ENCODE measurements at places on chromosomes 1 and 21. TPM values are rescaled to one million over a fixed set of nuclear protein-coding genes. Genes with fewer than 3 reads are reported as not detected.

GRCh38 chr1:94304553-94304952 lies 67.2 kb upstream of the ARHGAP29 start:
- DNase-seq = no peak

The RHCE gene
- 0.17 TPM for total RNA-seq

- DNase-seq = peak; percentile 79
These were observed 9.7 kb downstream of the SERINC2 start for GRCh38 chr1:31422505-31423319.

The MMP23B gene
- 1.1 TPM for total RNA-seq

The MYCL gene
- 8.2 TPM for total RNA-seq

The ADAMTS5 gene
- not detected for total RNA-seq

GRCh38 chr1:87202922-87203655 lies 125.6 kb upstream of the LMO4 start:
- no peak for DNase-seq

DNA sequence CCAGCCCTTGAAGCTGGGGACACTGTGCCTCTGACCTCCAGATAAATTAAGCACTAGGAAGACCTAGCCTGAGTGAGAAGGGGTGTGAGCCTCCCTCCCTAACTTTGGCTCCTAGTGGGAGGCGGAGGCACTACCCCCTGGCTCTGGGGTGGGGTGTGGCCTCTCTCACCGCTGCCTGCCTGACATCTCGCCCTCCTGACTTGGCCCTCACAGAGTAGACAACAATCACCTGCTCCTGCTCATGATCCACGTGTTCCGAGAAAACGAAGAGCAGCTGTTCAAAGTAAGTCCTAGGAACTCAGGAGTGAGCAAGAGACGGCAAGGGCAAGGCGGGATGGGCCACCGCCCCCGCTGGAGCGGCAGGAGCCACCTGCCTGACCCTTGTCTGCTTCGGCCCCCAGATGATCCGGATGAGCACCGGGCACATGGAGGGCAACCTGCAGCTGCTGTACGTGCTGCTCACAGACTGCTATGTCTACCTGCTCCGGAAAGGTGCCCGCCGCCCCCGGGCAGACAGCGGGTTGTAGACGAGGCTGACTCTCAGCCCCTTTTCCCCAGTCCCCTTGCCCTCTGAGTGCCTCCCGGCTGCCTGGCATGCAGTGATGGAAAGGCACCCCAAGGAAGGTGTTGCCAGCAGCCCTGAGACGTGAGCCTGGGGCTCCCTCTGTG lies 8.1 kb upstream of the SLC25A34 start:
- DNase-seq = no peak

GRCh38 chr1:59138402-59138801 lies 158.5 kb upstream of the FGGY start:
- DNase-seq = no peak

DNA sequence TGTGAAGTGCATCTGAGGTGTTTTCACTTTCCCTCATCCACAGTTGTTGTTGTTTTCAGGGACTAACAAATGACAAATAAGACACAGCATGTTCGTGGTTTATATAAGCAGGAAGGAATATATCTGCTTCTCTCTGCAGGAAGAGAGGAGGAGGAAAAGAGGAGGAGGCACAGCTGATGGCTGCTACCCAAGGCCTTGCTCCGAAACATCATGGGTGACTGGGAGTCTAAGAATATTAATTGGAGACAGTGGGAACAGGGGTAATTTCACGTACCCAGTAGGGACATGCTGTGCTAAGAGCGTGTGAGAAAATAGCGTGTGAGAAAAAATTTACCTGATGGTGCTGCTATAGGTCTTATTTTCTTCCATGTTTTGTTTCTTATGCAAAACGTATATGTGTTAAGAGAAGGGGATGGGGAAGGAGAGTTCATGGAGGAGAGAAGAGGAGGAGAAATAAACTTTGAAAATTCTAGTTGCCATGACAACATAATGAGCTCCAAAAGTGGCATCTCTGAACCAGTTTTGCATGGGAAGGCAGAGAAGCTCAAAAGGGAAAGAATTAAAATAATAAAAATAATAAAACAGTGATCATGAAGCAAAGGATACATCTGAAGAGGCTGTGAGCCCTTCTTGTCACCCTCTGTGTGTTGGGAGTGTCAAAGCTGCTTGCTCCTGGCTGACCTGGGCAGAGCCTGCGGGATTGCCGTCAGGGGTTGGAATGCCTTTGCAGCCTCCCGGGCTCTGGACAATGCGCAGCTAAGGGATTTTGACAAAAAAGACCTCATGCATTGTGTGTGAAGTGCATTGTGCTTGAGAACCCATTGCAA lies 192.0 kb downstream of the CACNA1E start:
- peak; percentile 19 for DNase-seq

- DNase-seq = no peak
These were observed 209.8 kb downstream of the ROR1 start for GRCh38 chr1:63983391-63984256.

The FGR gene
- total RNA-seq = not detected

DNA sequence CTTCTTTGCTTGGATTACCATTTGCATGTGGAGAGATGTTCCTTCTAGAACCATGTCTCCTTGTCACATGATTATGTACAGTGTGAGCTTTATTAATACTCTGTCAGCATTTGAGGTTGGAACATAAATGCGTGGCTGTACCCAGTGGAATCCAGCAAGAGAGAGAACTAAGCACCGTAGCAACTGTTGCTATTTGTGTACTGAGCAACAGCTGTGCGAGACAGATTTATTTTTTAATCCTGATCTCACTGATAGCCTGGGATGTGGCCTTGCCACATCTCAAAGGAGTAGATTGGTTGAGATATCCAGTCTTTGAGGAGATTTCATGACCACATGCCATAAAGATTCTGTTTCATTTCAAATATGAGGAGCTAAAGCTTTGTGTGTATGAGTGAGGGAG lies 43.4 kb downstream of the KIF1B start:
- DNase-seq = no peak

The PRKACB gene
- 7.5 TPM for total RNA-seq

The PLXNA2 gene
- 0.92 TPM for total RNA-seq

DNA sequence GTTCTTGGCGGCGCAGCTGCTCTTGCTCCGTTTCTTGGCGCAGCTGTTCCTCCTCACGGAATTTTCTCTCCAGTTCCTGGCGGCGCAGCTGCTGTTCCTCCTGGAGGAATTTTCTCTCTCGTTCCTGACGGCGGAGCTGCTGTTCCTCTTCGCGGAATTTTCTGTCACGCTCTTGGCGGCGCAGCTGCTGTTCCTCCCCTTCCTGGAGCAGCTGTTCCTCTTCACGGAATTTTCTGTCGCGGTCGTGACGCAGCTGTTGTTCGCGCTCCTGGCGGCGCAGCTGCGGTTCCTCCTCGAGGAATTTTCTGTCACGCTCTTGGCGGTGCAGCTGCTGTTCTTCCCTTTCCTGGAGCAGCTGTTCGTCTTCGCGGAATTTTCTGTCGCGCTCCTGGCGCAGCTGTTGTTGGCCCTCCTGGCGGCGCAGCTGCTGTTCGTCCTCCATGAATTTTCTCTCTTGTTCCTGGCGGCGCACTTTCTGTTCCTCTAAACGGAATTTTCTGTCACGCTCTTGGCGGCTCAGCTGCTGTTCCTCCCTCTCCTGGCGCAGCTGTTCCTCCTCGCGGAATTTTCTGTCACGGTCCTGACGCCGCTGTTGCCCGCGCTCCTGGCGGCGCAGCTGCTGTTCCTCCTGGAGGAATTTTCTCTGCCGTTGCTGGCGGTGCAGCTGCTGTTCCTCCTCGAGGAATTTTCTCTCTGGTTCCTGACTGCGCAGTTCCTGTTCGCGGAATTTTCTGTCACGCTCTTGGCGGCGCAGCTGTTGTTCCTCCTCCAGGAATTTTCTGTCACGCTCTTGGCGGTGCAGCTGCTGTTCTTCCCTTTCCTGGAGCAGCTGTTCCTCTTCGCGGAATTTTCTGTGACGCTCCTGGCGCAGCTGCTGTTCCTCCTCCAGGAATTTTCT lies 7.0 kb downstream of the TCHH start:
- DNase-seq = peak; percentile 0

The TRMT1L gene
- total RNA-seq = 13.7 TPM

The RAB7B gene
- 0.85 TPM for total RNA-seq

- DNase-seq = peak; percentile 31
These were observed 18.1 kb upstream of the SLC44A3 start for GRCh38 chr1:94801919-94802546.

- peak; percentile 93 for DNase-seq
These were observed 5.0 kb downstream of the SRARP start for GRCh38 chr1:16009030-16009460.

GRCh38 chr1:168180148-168180524 lies 1.4 kb downstream of the TIPRL start:
- no peak for DNase-seq

The OPTC gene
- total RNA-seq = not detected

The PLEKHO1 gene
- 45.6 TPM for total RNA-seq

- DNase-seq = no peak
These were observed 18.4 kb downstream of the CAPZA1 start for GRCh38 chr1:112638110-112638428.

The LCE6A gene
- total RNA-seq = not detected

The SLAMF7 gene
- total RNA-seq = not detected

DNA sequence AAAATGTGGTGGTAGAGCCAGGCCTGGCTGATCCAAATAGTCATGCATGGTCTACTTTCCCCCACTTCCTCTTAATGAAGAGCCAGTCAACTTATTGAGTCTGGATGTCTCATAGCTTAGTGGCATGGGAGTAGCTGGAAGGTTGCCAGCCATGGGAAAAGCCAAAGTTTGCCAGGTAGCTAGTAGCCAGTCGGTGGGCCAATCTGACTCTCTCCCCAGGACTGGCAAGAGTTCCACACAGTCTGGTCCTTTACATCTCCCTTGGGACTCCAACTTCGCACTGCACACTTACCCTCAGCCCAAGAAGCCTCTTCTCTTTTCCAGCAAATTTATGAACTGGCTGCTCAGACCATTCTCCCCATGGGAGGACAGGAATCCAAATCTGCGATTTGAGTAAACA lies 8.3 kb downstream of the WARS2 start:
- DNase-seq = no peak

DNA sequence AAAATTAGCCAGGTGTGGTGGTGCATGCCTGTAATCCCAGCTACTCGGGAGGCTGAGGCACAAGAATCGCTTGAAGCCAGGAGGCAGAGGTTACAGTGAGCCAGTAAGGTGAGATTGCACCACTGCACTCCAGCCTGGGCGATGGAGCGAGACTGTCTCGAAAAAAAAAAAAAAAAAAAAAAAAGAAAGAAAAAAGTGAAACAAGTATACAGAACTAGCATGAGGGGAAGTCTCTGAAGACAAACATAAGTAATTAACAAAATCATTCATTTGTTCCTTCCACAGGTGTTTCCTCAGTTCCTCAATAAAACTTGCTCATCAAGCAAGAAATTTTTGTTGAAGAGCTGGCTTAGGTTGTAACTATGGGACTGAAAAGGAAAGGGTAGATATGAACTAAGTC lies 52.2 kb upstream of the CNN3 start:
- DNase-seq = no peak

GRCh38 chr1:41418857-41419583 lies 57.8 kb downstream of the FOXO6 start:
- no peak for DNase-seq

DNA sequence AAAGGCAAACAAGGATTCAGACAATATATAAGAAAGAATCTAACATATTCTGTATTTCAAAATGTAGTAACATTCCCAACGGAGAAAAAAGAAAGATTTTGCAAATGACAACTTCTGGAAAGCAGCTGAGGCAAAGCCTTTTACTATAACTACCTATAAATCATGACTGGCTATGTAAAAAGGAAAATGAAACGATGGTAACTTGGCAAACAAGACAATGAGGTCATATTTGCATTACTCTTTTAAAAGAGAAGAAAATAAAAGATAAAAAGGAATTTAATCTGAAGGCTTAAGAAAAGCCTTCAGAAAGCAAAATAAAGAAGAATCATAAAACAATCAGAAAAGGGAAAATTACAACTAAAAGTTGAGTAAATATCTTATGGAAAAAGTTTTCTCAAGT lies 25.1 kb upstream of the ASPM start:
- no peak for DNase-seq

GRCh38 chr1:176939993-176940392 lies 224.5 kb downstream of the ASTN1 start:
- no peak for DNase-seq

The IGSF5 gene
- total RNA-seq = 0.51 TPM

- no peak for DNase-seq
These were observed 199.4 kb upstream of the HMCN1 start for GRCh38 chr1:185534801-185535200.

DNA sequence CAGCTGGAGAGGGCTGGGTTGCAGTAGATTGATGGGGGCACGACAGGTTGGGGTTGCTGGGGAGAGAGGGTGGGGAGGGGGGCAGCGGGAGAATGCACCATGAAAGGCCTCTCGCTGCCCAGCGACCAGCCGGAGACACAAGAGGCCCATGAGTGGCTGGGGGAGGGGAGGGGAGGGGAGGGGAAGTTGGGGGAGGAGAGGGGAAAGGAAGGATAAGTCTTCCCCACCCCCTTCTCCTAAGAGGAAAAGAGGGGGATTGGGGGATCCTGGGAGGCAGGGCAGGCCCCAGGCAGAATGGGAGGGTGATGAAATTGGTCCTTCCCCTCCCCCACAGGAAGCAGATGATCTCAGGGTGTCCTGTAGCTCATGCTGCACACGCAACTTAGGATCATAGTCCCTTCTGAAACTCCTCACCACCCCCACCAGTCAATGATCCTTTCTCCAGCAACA lies 45.7 kb downstream of the PAX7 start:
- no peak for DNase-seq

All from G401 (cell line).